ENCODE measurements at places on chromosomes 6 and 20.

- peak; percentile 4 for DNase-seq
Measured at GRCh38 chr6:45619994-45620471, 242.3 kb upstream of the SUPT3H start.

DNA sequence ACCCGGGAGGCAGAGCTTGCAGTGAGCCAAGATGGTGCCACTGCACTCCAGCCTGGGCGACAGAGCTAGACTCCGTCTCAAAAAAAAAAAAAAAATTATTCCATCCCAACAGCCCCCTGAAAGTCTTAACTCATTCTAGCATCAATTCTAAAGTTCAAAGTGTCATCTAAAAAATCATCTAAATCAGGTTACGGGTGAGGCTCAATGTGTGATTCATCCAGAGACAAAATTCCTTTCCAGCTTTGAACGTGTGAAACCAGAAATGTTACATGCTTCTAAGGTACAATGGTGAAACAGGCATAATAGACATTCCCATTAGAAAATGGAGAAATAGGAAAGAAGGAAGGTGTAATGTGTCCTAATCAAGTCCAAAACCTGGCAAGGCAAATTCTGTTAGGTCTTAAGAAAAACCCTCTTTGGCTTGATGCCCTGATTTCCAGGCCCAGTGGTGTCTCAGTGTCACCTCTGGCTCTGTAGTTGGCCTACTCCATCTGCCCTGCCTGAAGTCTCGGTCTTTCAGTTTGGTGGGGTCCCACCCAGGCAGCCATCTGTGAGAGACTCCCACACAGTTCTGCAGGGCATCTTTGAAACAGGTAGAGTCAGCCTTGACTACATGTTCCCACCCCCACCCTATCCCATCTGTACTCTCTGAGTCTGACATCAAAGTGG is 43.5 kb downstream of the HFE start:
- peak; percentile 46 for DNase-seq

DNA sequence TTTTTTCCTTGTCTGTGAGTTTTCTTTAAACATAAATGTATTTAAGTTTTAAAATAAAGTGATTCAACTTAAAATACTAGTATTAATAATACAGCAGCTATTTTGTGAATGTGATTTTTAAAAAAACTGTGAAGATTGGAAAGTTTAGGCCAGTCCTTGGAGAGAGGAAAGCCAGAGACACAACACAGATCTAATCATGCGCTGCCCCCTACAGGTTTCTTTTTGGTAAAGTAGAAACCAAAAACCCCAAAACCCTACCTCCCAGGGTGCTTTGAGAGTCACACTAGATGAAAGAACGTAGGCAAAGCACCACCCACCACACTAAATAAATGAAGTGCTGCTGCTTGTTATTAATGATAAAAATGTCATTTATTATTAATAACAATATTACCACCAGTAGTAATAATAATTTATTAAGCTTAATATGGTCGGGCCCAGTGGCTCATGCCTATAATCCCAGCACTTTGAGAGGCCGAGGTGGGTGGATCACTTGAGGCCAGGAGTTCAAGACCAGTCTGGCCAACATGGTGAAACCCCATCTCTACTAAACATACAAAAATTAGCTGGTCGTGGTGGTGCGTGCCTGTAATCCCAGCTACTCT is 33.7 kb downstream of the SLC9A8 start:
- DNase-seq: peak; percentile 75

GRCh38 chr6:105932440-105932839 is 153.7 kb upstream of the PRDM1 start:
- no peak for DNase-seq

GRCh38 chr6:156689656-156690055 is 87.5 kb upstream of the ARID1B start:
- no peak for DNase-seq

DNA sequence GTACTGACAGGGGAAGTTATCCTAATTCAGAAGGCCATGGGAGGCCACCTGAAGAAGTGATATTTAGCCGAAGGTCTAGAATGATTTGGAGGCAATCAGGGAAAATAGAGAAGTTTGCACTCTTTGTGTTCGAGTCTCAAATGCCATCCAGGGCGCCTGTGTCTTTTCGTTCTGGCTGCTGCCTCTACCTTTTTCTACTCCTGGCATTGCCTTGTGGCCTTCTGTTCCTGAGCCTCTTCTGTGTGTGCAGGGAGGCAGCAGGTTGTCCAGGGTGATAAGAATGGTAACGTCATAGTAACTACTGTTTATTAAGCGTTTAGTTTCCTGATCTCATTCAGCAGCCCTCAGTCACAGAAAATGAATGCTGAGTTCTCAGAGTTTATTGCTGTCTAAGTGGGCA is 252.1 kb downstream of the FARS2 start:
- no peak for DNase-seq

DNA sequence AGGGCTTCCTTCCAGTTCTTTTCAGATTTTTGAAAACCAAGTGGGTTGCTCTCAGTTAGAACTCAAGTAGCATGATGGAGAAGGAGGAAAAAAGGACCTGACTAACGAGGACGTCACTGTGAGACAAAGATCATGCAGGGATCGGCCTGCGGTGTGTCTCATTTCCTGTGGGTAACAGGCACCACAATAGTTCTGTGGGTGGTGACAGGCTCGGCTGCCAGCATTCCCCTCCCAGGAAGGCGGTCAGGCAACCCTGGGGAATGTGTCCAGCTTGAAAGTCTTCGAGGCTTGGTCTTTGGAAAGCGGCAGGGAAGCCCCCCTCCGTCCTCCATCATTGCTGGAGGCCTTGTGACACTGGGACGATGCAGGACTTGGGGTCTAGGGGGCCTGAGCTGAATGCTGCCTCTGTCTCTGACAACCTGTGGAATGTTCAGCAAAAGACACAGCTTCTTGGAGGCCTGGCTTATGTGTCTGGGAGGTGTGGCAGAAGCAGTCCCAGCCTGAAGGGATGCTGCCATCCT is 121.0 kb downstream of the BCAS1 start:
- no peak for DNase-seq

DNA sequence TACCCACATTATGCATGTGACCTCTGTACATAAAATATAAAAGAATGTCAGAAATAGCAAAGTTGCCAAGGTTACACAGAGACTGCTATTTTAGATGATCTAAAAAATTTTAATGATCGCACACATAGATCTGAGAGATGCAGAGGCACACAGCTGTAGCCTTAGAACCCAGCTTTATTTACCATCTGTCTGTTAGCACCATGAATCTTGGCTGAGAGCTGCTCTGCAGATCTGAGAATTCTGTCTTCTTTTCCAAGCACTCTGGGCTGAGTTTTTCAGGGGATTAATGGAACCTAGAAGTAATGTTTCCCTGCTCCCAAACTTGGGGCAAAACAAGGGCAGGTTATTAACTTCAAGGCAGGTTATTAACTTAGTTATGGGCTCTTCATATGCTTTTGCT is 248.7 kb upstream of the JAG1 start:
- no peak for DNase-seq

DNA sequence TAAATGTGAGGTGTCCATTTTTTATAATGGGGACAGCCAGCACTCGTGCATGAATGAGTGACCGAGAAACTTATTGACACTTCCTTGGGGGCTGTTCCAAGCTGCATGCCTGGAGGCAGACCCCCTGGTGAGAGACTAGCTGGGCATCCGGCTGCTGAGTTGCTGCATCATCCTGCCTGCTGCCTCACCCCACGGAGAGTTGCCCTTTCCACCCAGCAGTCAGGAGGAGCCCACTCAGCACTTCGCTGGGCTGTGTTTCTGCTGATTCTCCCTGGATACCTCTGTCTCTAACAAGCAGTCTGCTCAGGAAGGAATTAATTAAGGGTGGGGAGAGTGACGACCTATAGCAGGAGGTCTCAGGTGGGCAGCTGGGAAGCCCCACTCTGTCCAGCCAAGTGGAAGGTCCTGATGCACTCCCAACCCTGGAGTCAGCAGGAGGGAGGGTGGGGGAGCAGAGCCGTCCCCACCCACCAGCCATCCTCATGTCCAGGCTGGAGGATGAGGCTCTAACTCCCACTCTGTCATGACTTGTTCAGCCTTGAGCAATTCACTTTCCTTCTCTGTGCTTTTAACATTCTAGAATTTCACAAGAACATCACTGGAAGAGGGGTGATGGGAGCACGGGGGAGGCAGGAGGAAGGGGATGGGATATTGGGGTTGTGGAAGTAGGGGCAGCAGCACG is 177.3 kb downstream of the LRFN2 start:
- no peak for DNase-seq

DNA sequence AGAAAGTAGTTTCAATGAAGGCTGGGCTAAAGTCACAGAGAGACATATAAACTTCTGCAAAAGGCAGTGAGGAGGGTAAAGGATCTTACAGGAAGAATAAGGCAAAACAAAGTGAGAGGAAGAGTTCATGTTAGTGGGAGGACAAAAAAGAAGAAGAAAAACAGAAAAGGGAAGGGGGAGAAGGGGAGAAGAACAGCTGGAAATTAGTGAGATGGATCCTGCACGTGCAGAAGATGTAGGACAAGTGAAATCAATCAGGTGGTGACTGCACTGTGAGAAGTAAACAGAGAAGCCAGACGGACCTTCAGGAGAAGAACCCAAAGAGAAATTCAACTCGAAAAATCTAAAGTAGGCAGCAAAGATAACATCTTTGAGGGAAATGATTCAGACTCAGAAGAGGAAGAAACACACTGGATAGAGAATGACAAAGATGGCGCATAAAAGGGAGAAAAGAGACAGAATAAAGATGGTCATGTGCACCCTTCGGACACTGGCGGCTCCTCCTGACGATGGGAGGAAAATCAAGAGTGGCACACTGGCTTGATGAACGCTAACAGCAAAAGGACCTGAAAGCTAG is 105.9 kb downstream of the MYB start:
- DNase-seq: peak; percentile 35

GRCh38 chr6:372336-372911 is 19.1 kb upstream of the IRF4 start:
- DNase-seq: peak; percentile 62

DNA sequence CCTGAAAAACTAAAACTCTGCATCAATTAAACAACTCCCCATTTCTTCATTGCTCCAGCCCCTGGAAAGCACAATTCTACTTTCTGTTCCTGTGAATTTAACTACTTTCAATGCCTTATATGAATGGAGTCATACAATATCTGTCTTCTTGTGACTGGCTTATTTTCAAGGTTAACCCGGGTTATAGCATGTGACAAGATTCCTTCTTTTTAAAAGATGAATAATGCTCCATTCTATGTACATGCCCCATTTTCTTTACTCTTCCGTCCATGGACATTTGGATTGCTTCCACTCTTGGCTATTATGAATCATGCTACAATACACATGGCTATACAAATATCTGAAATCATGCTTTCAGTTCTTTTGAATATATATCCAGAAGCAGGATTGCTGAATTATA is 334.9 kb upstream of the ID4 start:
- DNase-seq: no peak

DNA sequence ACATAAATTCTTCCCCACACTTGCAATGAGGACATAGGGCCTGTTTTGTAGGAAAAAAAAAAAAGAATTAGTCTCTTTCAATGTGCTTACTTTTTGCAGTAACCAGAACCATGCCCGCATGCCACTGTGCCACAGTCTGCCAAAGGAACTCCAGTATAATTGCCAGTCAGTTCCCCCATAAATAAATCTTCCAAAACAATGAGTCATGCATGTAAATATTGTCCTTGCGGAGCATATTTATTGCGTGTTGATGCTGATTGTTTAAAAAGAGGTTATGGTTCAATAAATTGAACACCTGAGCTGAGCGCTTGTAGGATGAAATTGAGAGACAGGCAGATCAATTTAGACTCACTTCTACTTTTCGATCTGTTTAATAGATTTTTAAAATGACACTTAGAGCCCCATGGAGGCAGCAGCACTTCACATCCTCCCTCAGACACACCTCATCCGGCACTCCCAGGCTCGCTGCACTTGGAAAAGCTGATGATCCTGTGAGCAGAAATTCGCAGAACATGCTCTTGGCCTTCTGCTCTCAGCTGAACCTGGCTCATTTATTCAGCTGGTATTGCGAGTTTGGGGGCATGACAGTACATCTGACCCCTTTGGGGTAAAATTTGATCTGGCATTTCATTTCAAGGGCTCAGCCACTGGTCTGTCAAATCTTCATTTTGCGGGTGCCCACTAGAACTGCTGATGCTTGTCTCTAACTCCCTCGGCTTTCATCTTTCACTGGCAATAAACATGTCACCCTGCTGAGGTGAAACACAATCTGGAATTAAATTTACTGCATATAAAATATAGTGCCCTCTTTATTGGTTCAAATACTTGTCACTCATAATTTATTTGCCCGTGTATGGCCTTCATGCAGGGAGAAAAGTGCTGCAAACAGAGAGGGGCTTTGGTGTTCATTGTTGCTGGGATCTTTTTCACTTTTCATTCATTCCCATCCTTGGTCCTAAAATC is 371.1 kb upstream of the POU3F2 start:
- DNase-seq: no peak

DNA sequence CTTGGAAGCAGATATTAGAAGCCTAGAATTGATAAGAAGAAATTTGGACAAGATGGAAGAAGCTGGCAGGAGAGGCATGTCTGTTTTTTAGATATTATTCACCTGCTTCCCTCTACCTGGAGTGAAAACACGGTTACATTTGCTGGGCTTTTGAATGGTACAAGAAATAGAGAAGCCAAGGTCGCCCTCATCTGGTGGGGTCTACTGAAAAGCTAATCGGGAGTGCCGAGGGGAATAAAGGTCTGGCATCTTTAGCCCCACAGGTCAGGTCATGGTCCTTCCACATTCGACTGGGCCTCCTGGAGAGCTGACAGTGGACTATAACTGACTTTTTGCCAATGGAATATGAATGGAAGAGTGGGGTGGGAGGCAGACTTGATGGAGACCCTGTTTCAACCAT is 4.6 kb upstream of the C2 start:
- peak; percentile 51 for DNase-seq

DNA sequence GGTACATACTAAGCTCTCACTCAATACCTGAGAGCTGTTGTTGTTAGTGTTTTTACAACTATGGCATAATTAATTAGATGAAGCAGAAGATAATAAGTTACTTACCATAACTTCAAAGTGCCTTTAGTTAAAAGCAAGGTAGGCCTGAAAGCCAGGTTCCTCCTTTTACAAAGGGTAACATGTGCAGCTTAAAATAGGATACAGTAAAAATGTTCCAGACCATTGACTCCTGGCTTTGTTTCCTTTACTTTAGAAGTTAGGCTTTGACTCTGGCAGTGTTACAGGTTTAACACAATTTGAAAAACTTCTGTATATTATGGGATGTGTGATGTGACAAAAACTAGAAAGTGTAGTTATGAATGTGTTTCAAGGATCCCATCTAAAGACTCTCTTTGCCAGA is 522.5 kb downstream of the EPM2A start:
- no peak for DNase-seq

- no peak for DNase-seq
Measured at GRCh38 chr6:111530218-111530617, 47.2 kb upstream of the REV3L start.

DNA sequence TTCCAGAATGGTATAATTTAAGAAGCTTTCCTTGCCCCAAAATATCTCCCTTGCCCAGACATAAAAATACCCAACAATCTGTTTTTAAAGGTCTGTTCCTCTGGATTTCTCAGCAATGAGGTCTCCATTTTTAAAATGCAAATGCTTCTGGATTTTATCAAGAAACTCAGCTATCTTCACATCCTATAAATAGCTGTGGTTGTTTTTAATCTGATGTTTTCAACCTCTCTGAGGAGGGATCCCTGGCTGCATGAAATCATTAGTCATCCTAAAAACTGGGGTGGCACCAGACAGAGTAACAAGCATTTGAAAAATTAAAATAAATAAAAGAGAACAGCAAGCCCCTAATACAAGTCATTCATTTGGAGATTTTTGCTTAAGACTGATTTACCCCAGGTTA is 168.5 kb upstream of the ID4 start:
- no peak for DNase-seq
